ENCODE measurements at places on chromosomes 1 and 21.
A peak's percentile ranks its signal among the peaks of the same experiment; 100 is the strongest.

GRCh38 chr21:33332143-33332542, 7.4 kb downstream of the IFNAR1 start:
- DNase-seq: no peak

DNA sequence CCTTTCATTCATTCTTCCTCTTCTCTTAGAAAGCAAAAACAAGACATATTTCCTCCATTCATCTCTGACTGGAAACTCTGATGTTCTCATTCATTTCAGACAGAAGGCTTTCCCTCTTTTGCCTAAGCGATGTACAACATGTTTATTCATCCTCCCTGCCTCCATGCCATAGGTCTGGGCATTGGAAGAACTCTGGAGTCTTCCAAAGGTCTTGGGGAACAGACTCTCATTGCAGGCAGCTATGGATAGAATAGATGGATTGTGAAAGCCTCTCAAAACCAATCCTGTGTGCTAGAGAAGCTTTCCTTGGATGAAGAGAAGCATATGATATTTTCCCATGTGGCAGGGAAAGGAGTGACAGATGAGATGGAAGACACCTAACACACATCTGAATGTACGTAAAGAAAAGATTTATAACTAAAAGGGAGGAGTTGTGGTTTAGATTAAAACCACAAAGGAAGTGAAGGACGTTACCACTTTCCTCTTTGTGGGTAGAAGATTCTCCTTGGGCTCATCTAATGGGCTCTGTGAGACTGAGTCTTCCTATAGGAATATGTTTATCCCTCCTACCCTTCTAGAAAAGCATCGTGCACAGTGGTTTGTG, 38.7 kb downstream of the BCL9 start:
- no peak for DNase-seq

DNA sequence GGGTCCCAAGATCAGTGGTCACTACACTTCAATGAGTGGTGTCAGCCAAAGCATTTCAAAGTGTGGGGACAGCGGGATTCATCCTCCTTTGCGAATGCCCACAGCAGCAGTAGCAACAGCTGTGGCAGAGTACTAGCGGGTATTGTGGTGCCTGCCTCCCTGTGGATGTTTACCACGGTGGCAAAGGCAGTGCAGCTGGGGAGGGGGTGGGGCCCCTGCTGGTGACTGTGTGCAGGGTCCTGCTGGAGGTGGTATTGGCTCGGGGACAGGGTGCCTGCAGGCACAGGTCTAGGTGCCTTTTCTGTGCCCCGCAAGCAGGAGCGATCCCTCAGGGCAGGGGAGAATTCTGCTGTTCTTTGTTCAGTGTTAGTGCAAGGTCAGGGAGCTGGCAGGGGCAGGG, 415.7 kb downstream of the USP25 start:
- no peak for DNase-seq

DNA sequence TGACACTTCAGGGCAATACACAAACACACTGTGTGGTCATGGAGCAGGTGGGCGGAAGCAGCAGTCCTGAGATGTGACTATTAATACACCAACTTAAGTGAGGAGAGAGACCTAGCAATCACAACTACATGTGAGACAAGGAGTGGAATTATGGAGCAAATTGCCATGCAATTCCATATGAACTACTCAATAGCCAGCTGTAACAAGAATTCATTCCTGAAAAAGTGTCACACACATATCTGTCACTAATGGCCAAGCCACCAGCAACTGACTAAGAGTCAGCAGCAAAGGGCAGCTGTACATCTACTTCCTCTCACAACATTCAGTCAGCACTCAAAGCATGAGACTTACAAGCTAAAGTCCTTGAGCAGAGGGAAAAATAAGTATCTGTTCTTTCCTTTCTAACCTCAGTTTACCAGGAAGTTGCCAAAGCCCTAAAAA, 46.2 kb downstream of the GPR3 start:
- DNase-seq: no peak

- no peak for DNase-seq
Observed at GRCh38 chr21:28581976-28582375, 410.7 kb downstream of the LTN1 start.

- no peak for DNase-seq
Observed at GRCh38 chr1:109786531-109787021, 22.9 kb upstream of the EPS8L3 start.

- DNase-seq: no peak
Observed at GRCh38 chr1:14377386-14377785, 221.1 kb upstream of the KAZN start.

- DNase-seq: peak; percentile 39
Observed at GRCh38 chr21:37365517-37366481, 774 bp upstream of the DYRK1A start.

- DNase-seq: no peak
Observed at GRCh38 chr21:44331650-44332307, 7.4 kb downstream of the CFAP410 start.

GRCh38 chr1:184622136-184622823, 132.4 kb downstream of the EDEM3 start:
- no peak for DNase-seq

- DNase-seq: no peak
Observed at GRCh38 chr1:230337266-230337665, 88.9 kb downstream of the PGBD5 start.

GRCh38 chr1:178509414-178510007, 3.4 kb upstream of the TEX35 start:
- DNase-seq: no peak

GRCh38 chr1:150015651-150016131, 5.2 kb upstream of the OTUD7B start:
- no peak for DNase-seq
